ENCODE measurements at places on chromosomes 11 and 22. TPM values are rescaled to one million over a fixed set of nuclear protein-coding genes. Genes with fewer than 3 reads are reported as not detected.

- DNase-seq = no peak
Measured at GRCh38 chr11:13939961-13940906, 22.3 kb upstream of the SPON1 start.

- DNase-seq = no peak
Measured at GRCh38 chr11:31424652-31425051, 55.0 kb downstream of the DNAJC24 start.

DNA sequence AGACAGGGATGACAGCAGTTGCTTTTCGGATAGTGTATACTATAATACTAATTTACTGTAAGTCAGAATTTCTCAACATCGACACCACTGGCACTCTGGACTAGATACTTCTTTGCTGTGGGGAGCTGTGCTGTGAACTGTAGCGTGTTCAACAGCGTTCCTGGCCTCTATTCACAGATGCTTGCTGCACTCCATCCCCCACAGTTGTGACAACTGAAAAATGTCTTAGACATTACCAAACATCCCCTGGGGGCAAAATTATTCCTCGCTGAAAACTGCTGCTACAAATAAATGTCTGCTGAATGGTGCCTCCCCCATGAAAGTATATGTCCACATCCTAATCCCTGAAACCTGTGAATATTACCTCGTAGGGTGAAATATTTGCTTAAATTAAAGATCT lies 7.5 kb upstream of the SLC15A3 start:
- DNase-seq = no peak

DNA sequence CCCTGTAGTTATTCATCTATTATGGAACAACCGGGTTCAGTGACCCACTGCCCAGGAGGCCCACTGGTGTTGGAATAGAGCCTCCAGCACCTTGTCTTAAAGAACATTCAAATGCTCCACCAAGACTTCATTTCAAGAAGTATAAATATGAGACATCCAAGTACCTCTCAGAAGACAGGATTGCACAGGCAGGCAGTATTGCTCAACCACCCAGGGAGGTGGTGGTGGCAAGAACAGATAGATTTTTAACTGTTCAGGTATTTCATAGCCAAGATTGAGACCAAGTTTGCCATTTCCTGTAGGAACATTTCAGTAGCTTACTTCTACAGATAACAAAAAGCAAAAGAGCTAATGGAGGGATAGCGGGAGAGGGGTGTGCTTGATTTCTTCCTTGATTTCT lies 78.7 kb downstream of the COMMD9 start:
- no peak for DNase-seq

Gene CARD18
- total RNA-seq = not detected

Gene MYO18B
- not detected for total RNA-seq
